ENCODE measurements at places on chromosomes 5 and 9.

GRCh38 chr5:50709471-50709870, 43.0 kb downstream of the PARP8 start:
- DNase-seq = no peak

- no peak for DNase-seq
Observed at GRCh38 chr5:106964132-106964531, 706.6 kb downstream of the EFNA5 start.

GRCh38 chr5:160390787-160391696, 8.8 kb downstream of the FAM200C start:
- DNase-seq = no peak

GRCh38 chr5:134878403-134878802, 4.2 kb downstream of the TXNDC15 start:
- no peak for DNase-seq

DNA sequence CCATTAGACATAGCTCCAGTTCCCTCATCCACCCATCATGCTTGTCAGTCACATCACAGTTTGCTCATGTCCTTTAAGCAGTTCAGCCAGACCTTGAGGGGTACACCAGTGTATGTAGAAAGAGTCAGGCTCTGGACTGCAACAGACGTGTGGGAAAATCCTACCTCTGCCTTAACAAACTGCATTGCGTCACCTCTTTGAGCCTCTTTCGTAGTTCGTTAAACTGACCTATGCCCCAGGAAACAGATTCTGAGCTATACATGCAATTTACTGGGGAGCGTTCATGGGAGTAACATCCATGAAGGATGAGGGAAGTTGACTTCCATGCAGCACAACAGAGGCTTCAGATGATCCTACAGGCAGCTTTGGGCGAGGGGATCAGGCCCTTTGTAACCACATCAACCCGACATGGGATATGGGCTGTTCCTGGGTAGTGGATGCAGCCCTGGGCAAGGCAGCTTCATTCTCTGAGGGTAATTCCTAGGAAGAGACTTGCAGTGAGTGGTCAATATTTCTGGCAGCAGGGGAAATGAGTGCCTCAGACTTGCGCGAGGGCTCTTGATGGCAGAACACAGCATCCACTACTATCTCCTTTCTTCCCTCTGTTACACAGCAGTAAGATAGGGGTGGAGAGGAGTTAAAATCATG, 4.3 kb downstream of the SPINK4 start:
- DNase-seq = no peak

- no peak for DNase-seq
Observed at GRCh38 chr5:97100476-97100875, 41.9 kb downstream of the LIX1 start.

GRCh38 chr9:122949696-122950095, 8.9 kb downstream of the RABGAP1 start:
- DNase-seq = no peak
